ENCODE measurements at places on chromosomes 6 and 20.

DNA sequence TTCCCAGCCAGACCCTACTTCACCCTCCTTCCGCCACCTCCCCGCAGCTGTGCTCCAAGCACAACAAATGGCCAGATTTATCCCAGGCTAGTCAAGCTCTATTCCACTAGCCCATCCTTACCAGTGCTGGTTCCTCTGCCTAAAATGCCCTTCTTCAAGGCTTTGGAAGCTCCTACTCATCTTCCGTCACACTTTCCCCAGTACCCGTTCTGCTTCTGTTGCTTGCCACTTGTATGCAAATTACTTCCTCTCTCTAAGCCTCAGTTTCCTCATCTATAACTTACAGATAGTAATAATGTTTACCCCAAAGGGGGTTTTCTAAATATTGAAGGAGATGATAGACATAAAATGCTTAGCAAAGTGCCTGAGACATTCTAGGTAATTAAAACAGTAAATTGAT is 193.1 kb downstream of the MAFB start:
- DNase-seq, result no peak

DNA sequence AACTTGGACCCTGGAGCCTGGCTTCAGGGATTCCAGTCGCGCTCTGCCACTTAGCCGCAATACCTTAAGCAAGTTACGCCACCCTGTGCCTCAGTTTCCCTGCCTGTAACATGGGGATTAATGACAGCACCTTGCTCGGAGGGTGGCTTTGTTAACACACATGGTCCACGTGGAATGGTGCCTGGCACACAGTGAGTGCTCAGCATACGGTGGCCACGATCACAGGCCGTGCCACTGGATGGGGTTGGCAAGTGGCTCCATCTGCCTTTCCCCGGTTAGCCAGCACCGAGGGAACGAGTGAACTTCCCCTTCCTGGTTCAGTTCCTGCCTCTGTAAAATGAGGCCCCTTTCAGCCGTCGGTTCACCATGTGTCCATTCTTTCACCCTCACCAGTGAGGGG is 17.2 kb downstream of the C6orf132 start:
- DNase-seq, result no peak

DNA sequence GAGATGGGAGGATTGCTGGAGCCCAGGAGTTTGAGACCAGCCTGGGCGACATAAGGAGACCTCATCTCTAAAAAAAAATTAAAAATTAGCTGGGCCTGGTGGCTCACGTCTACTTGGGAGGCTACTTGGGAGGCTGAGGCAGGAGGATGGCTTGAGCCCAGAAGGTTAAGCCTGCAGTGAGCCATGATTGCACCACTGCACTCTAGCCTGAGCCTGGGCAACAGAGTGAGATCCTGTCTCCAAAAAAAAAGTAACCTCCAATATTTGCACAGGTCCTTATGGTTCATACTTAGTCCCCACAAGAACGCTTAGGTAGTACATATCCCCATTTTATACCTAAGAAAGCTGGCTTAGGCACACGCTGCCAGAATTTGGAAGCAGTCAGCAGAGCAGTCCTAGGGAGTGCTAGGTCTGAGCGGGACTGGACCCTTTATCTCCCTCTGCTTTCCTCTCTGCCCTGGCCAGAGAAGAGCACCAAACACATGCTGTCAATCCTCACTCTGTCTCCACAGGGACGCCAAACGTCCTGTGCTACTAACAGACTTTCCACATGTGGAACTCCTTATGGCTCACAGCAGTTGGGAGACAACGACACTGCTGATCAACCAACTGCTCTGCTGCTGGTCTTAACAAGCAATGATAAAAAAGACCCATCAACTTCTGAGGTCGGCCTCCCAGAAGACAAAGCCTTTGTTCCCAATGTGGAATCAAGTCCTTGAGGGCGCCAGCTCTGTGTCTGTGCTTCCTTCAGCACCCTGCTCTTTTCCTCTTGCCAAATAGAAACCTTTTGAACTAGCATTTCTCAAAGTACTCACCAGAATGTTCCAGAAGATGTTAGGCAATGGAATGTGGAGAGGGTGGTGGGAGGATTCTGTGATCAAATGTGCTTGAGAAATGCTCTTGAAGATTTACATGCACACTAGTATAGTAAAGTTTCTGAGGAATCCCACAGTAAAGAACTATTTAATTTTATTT is 226.3 kb upstream of the DTNBP1 start:
- no peak for DNase-seq

DNA sequence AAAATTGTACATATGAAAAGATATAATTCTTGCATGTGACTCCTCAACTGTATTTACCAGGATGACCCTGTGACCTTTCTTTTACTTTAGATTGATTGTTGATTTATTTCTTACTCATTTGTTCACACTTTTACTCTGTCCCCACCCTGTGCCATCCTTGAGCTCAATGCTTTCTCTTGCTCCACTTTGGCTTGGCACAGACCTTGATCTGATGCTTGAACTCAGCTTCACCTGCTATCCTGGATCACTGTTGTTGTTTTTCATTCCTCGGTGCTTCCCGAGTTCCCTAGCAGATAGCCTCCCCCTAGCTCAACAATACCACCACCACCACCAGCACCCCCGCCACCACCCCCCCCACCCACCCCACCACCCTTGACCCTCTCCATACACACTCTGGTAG is 102.1 kb downstream of the EYA4 start:
- no peak for DNase-seq

GRCh38 chr20:57840504-57841296 is 130.9 kb upstream of the PMEPA1 start:
- no peak for DNase-seq

DNA sequence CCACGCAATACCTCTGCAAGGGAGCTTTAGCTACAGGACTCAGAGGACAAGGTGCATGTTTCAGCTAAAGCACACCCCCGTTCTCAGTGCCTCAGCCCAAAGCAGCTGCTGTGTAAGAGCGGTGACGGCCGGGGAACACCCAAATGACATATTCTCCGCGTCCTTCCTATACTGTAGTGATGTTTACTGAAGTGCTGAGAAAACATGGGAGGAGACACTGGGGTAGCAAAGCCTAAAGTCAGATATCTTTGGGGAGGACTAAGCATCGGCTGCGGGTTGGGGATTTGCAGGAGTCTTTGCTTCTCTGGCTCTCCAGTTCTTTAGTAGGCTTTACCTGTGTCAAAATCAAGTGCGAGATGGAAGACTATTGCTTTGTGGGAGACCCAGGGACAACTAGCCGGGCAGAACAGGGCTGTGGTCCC is 1.7 kb downstream of the SLC22A23 start:
- DNase-seq, result no peak

- no peak for DNase-seq
Observed at GRCh38 chr6:163837691-163838431, 423.3 kb downstream of the QKI start.

DNA sequence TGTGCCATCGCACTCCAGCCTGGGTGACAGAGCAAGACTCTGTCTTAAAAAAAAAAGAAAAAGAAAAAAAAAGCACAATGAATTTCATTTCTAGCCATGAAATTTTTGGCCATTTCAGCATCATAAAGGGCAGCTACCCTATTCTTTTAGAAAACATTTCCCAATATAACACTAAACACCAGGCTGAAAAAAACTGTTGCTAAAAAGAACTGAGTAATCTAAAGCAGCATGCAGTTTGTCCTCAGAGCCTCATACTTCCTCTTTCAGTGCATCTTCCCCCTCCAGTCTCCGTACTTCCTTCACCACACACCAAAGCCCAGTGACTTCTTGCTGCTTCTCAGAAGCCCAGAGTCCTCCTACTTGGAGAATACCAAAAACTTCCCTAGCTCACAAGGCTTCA is 5.6 kb upstream of the IFNGR1 start:
- DNase-seq, result peak; percentile 93

GRCh38 chr20:62887152-62887859 is 25.7 kb upstream of the TCFL5 start:
- DNase-seq, result no peak

- no peak for DNase-seq
Observed at GRCh38 chr20:41142245-41142644, 4.9 kb downstream of the PLCG1 start.

GRCh38 chr6:16208989-16209388 is 29.4 kb upstream of the GMPR start:
- DNase-seq, result no peak

DNA sequence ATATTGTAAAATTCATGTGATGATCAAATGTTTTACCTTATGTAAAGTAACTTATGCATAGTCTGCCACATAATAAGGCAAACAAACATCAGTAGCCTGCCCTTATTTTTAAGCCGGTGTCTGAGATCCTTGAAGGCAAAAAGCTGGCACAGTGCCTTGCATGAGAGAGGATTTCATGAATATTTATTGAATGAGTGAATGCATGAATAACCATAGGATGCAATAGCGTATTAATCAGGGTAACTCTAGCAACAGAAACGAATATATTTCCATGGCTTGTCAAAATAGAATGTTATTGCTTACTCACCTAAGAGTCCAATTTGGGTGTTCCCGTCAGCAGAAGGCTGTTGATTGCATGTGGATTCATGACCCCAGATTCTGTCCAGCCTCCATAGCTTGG is 34.9 kb downstream of the BTBD3 start:
- no peak for DNase-seq

- DNase-seq, result no peak
Observed at GRCh38 chr6:42049948-42050296, 402 bp upstream of the TAF8 start.

DNA sequence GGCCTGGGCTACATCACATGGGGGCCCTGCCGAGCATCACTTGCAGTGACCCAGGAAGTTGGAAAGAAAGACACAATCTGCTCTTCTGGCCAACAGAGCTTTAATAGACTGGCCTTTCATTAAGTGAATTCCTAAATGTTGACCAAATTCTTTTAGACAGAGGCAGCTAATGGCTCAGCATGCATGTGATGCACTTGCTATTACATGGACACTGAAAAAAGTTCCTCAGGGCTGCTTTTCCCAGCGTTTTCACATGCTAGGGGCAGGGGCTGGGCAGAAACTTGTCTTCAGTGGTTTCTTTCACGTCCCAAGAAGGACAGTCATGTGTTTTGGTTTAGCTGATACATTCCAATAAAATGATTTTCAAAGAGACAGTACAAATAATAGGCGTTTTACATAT is 651.0 kb upstream of the SLC35B3 start:
- DNase-seq, result no peak

DNA sequence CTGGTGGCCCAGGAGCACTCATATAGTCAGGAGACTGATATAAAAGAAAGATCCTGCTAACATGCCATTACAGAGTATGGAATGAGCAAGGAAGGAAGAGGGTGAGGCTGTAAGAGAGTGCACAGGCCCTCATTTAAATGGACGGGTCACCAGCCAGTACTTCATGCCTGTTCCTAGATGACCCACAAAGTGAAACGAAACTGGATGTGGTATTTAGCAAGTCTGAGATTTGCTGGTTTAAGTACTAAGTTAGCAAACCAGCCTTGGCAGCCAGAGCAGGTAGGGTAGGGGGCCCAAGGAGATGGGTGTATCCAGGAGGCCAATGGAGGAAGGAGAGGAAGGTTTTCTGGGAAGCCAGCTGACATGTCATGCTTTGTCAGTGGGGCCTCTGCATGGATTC is 15.9 kb downstream of the NT5E start:
- no peak for DNase-seq

GRCh38 chr20:1964061-1964460 is 29.8 kb downstream of the PDYN start:
- no peak for DNase-seq

DNA sequence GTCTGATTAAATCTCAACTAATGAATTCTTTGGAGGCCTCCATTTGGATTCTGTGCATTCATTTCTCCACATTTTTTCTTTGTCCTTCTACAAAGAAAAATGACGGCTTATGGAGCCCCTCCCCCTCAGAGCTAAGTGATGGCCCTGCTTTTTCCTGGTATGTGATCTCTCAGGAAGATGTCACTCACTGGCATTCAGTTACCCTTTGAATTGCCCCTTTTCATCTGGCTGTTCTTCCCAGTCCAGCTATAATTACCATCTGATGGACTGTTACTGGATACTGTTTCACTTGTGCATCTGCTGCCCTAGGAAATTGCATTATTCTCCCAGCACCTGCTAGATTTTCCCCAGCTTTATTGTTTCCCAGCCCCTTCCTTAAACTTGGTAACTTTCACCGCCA is 151.9 kb downstream of the CFAP61 start:
- no peak for DNase-seq

- DNase-seq, result no peak
Observed at GRCh38 chr20:20246996-20247633, 120.8 kb upstream of the INSM1 start.

DNA sequence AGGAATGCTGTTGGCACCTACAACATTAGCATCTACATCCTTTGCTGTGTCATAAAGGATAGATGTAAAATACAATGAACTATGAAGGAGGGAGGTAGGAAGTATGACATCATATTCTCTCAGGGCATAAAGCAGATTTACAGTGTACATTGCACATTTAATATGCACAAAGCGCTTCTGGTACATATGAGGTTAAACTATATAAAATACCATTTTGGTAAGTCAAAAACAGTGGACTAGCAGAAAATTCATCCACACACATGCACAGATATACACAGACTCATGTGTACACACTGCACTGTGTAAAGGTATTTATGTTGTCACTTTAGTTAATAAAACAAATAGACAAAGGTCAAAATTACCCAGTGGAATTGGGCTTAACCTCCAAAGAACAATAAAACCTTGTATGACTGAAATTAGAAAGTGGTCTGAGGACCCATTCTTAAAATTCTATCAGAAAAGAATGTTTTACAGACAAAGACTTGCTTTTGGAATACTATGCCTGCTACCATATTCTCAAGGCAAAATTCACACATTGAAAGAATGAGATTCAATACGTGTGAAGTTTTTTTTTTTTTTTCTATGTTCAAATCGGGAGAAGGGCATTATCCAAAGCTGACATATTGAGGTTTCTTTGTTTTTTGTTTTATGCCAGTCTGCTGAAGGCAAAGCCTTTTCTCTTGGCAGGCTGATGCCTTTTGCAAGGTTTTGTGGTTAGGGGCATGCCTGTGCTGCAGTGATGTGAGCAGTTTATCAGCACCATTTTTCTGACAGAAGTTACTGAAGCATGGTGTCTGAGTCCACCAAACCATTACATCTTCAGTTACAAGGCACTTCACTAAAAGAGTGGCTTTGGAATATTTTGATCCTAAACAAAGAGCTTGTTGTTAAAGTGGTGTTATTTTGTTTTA is 199.0 kb downstream of the PLCB1 start:
- DNase-seq, result no peak

GRCh38 chr6:134764741-134765140 is 185.2 kb downstream of the ALDH8A1 start:
- no peak for DNase-seq
